ENCODE measurements at places on chromosomes 4 and X.
A peak's percentile ranks its signal among the peaks of the same experiment; 100 is the strongest.

DNA sequence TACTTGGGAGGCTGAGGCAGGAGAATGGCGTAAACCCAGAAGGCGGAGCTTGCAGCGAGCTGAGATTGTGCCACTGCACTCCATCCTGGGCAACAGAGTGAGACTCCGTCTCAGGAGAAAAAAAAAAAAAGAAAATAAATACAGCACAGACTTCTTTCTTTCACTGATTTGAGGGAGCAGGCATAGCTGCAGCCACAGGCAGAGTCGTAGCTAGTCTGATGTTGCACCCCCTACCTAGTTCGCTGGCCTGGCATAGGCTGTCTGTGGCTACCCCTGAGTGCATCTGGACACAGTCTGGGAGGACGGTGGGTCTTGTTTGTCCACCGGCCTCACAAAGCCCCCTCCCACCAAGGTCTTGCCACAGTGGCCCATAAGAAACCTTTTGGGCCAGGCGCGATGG is 21.4 kb downstream of the IL3RA start:
- no peak for DNase-seq

DNA sequence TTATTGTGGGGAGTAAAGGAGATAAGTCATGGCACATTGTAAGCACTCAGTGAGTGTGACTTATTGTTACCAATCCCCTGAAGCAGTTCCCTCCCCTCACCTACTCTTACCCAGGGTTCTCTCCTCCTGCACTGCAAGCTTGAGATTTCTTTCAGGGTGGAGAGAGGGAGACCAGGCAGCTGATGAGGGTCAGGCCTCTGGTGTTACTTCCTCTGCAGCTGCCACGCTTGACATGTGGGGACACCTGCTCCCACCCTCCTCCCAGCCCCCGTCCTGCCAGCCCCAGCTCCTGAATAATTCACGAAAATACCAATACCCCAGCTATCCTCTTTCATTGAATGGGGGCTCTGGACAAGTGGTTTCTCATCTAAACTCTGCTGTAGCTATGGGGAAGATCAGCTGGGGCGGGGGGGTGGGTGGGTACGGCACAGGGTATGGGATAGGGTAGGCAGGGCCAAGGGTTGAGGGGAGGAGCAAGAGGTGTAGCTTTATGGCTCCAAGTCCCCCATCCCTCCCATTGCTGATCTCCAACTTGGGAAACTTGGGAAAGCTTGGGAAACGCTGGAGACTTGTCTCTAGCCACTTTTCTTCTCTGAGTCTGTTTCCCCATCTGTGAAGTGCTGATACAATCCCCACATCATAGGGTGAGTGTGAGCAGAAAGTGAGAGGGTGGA is 148.5 kb upstream of the PJA1 start:
- DNase-seq: no peak

- DNase-seq: no peak
These were observed 84.2 kb downstream of the DCHS2 start for GRCh38 chr4:154407443-154407842.

DNA sequence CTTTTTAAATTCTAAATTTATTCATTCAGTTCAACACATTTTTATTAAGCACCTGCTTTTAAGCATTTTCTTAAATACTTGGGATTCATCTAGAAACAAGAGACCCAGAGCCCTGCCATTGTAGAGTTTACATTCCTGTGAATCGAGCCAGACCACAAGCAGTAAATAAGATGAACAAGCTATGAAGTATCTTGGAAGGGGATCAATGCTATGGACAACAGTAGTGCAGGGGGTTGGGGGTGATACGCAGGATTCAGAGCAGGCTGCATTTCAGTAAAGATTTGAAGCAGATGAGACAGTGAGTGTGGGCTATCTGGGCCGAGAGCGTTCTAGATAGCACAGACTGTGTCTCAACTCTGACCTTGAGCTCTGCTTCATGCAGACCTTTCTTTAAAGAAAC is 35.1 kb downstream of the CLDN22 start:
- DNase-seq: no peak

GRCh38 chrX:30590368-30590767 is 12.8 kb upstream of the TASL start:
- DNase-seq: no peak

GRCh38 chr4:108417923-108418322 is 202.5 kb upstream of the RPL34 start:
- no peak for DNase-seq

- DNase-seq: peak; percentile 15
These were observed 208.8 kb upstream of the CLNK start for GRCh38 chr4:10893395-10893794.

DNA sequence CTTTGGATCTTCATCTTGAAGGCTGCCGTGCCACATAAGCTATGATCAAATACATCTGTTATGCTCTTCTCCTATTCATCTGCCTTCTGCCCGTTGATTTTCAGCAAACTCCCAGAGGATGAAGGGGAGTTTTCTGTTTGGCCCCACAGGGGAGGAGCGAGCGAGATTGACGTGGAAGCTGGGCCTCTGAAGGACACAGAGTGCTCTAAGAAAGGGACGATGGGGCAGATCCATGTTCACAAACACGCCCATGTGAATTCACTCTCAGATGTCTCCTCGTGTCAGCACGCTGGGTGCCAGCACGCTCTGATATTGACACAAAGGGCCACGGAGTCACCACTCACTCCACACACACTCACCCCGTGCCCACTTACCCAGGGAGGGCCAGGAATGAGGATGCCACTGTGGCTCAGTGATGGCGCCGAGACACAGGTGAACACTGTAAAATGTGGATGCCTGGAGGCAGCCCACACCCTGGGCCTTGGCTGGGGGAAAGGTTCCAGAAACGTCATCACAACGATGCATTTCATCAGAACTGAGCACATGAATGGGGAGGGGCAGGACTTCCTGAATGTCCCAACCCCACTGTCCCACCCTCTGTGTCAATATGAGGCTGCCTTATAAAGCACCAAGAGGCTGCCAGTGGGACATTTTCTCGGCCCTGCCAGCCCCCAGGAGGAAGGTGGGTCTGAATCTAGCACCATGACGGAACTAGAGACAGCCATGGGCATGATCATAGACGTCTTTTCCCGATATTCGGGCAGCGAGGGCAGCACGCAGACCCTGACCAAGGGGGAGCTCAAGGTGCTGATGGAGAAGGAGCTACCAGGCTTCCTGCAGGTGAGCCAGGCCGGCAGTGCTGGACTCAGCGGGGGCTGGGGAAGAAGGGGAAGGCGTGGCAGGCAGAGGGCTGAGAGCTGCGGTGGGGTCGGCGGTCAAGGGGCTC is at the start of gene S100P:
S100P (plus strand) TSS at position 648 of the 946 bp plus-strand sequence; CDS start at position 703, 55 bp downstream.
- DNase-seq: no peak

- DNase-seq: no peak
These were observed 50.4 kb downstream of the TBC1D19 start for GRCh38 chr4:26634237-26634636.

- DNase-seq: no peak
These were observed 109.8 kb downstream of the LUZP4 start for GRCh38 chrX:115399306-115399705.

- DNase-seq: no peak
These were observed 21.3 kb downstream of the ARHGAP24 start for GRCh38 chr4:85496126-85496849.

DNA sequence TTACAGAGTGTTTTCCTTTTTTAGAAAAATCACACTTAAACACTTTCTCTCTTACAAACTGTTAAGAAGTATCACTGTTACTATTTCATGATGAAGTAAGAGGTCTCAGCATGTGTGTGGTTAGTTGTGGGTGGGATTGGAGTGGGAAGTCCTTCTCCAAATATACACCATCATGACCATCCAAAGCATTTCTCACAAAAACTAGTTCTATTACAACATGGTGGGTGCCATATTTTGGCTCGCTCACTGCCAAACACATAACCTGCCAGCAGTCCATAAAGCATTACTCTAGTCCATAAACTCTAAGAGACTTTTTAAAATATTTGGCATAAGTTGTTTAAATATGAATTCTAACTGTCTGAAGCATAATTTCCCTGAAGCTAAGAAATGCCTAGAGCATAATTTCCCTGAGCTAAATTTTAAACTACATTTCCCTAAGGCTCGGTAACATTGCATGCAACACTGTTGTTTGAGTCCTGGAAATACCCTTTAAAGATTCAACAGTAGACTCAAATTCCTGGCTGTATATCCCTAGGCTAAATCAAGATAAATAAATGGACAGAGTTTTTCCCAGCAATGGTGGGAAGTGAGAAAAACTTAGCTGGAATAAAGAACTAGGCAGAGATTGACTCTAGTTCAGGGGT is 415.0 kb upstream of the INTU start:
- no peak for DNase-seq

DNA sequence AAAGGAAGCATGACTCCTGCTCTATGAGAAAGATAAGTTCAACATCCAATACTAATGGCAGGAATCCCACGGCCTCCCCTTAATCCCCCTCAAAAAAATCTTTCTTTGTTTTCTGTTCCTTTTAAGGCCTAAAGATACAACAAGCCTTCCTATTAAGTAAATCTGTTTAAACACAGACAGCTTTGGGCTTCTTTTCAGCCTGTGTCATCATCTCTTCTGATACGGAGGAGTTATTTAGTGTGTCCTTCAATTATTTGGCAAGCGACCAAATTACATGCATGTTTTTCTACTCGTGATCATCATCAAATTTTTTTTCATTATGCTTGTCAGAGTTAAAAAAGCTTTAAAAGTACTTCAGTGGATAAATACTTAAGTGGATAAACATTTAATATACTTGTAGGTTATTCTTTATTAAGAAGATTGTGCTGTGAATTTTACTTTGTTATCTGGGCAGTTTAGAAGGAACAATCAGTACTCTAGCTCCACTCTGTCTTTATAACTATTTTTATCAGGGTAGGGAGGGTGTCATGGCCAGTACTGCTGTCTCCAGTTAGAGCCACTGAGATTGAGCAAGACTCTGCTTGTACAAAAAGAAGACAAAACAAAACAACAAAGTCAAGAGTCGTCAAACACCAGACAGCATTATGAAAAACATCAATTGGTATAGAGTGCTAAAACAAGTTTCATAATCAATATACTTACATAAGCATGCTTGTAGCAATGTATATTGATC is 210.7 kb downstream of the PRR32 start:
- no peak for DNase-seq

DNA sequence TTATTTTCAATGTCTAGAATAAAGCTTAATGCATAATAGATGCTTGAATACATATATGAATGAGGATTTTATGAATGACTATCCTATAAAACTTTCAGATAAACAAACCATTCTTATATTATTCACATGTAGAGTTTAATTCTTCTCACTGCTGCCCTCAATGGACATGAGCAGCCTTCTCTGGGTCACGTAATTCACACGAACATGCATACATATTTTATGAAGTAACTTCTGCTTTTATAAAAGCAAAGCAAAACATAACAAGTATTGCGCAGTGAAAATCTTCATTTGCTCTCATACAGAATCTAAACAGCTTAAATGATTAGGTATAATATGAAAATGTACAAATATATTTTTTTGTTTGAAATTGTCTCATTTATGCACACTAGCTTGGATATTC is 116.7 kb downstream of the TMA16 start:
- no peak for DNase-seq

- DNase-seq: peak; percentile 3
These were observed 5.9 kb downstream of the RTL3 start for GRCh38 chrX:78653118-78653822.

DNA sequence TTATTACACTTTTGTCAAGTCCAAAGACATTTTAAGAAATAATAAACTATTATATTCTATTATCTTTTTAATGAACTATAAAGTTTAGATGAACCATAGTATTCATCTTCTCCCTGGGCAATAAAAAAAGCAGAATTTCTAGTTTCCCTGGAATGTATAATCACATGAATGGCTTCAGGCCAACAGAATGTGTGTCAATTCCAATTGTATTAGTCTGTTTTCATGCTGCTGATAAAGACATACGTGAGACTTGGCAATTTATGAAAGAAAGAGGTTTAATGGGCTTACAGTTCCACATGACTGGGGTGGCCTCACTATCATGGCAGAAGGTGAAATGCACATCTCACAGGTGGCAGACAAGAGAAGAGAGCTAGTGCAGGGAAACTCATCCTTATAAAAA is 70.7 kb upstream of the ANXA10 start:
- no peak for DNase-seq

GRCh38 chr4:83454686-83455085 is 937 bp downstream of the HELQ start:
- peak; percentile 7 for DNase-seq

DNA sequence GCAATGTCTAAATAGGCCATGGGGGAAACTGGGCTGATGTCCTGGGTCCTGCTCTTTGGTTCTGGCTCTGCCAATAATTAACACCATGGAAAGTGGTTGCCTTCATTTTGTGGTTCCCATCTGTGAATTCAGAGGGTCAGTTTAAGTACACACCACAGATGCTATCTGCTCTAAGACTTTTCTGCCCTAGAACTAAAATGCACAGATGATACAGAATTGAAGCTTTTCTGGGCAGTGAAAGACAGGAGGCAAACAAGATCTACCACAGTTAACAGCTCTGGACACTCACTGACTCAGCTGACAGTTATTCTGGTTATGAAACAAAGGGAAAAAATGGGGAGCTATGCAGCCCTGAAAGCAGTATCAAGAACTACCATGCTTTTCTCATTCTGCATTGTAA is 37.3 kb downstream of the APBB2 start:
- DNase-seq: peak; percentile 52

DNA sequence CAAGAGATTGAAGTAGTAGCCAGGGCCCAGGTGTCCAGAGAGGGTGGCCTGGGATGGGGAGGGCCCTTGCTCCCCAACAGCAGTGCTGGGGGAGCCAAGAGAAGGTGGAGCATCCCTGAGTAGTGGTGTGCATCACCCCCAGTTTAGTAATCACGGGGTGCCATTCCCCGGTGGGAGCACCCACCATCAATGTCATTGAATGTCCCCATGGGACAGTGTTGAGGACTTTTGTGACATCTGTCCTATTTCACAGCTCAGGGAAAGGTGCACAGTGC is 4.4 kb upstream of the CPZ start:
- DNase-seq: no peak

GRCh38 chrX:14939644-14940043 is 66.4 kb downstream of the MOSPD2 start:
- no peak for DNase-seq

GRCh38 chr4:136484996-136485395 is 1047.3 kb downstream of the PCDH18 start:
- no peak for DNase-seq

GRCh38 chrX:153636716-153637115 is 10.3 kb upstream of the DUSP9 start:
- no peak for DNase-seq

- DNase-seq: no peak
These were observed 200.2 kb upstream of the FAM47A start for GRCh38 chrX:34332334-34332733.

GRCh38 chr4:113811359-113811758 is 49.8 kb upstream of the CAMK2D start:
- no peak for DNase-seq

DNA sequence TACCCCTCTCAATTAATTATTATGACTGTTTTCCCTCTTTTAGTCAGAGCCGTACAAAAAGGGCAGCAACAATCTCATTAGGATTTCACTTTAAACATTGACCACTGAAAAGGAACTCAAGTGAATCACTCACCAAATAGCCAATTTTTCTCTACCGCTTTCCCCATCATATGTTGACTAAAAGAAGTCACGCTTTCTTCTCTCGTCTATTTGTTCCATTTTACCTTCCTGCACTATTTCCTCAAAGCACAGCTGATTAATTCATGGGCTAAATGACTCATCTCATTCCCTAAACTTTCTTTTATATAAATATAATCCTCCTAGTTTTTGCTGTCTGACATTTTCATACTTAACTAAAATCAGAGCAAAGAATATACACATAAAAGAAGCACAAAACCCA is 8.2 kb downstream of the MID1 start:
- DNase-seq: no peak
